ENCODE measurements at places on chromosomes 12 and 14.

- no peak for DNase-seq
Measured at GRCh38 chr12:76563061-76563460, 3.5 kb upstream of the OSBPL8 start.

DNA sequence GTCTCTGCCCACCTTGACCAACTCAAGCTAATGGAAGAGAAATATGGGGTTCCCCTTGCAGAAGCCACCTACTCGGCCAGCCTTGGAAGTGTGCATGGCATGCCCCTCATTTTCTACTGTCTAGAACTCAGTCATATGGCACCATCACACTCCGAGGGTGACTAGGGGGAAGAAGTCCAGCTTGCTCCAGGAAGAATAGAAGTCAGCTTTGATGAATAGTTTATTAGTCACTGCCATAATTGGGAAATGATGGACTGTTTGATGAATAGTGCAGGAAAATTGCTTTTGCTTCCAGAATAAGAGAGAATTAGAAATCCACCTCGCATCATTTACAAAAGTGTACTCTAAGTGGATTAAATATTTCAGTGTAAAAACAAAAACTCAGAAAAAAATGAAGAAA, 1030.6 kb downstream of the VRK1 start:
- DNase-seq = peak; percentile 1

GRCh38 chr14:92830902-92831301, 36.8 kb downstream of the GOLGA5 start:
- DNase-seq = no peak

DNA sequence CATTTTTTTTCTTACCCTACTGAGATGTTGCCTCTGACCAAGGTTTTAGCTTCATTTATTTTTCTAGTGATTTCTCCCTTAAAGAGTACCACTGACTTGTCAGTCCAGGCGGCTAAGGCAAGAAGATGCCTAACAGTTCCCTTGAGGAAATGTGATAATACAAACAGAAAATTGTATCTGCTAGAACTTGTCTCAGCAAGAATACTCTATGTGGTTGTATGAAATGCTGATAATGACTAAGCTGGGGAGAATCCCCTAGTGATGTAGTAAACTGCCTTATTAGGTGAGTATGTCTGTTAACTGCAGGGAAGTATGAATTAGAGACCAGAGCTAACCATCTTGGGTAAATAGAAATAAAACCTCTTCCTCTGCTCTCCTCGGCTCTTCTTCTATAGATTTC, 6.7 kb downstream of the C12orf54 start:
- DNase-seq = peak; percentile 95

DNA sequence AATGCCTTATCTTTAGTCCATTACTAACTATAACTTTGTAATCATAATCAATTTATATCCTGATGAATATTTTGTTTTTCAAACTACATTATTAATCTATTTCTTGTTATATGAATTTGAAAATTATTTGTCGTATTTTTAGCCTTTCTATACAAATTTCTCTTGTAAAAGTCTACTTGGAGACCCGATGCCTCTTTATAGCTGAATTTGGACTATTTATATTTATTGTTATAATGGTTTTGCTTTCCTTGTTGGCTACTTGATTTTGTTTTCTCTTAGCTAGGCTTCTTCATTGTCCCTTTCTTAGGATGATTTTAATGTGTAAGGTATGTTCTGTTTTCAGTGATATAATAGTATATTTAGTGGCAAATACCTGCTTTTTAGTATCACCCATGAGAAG, 89.5 kb upstream of the RFLNA start:
- no peak for DNase-seq

- DNase-seq = no peak
Measured at GRCh38 chr14:90489306-90489705, 92.5 kb downstream of the CALM1 start.

DNA sequence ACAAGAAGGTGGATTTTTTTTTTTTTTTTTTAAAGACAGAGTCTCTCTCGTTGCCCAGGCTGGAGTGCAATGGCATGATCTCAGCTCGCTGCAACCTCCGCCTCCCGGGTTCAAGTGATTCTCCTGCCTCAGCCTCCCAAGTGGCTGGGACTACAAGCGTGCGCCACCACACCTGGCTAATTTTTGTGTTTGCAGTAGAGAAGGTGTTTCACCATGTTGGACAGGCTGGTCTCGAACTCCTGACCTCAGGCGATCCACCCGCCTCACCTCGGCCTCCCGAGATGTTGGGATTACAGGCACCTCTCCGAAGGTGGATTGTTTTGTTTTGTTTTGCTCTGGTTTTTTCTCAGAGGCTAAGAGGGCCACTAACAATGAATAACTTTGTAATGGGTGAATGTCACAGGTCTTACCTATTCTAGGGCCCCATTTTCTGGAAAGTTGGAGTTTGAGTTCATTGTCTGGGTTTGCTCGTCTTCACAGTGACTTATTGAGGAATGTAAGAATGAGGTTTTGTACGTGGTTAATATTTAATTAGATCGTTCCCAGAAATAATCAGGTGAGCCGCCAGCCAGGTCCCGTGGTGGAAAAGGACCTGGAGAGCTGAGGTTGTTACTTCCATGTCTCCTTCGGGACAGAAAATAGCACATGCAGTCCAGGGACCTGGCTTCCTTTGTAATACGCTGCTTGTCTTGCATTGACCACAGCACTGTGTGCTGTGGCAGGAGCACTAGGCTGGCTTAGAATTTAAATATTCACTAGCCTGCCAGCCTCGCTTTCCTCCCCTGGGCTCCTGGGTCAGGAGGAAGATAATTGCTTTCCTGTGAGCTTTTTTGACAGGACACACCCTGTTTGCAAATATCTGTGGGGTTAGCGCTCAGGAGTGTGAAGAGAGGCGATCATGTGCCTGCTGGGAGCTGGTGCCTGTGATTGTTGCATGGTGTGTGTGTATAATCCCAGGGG, 2.3 kb downstream of the HIP1R start:
- DNase-seq = no peak

- peak; percentile 47 for DNase-seq
Measured at GRCh38 chr12:57939291-57939690, 2.1 kb upstream of the ATP23 start.

DNA sequence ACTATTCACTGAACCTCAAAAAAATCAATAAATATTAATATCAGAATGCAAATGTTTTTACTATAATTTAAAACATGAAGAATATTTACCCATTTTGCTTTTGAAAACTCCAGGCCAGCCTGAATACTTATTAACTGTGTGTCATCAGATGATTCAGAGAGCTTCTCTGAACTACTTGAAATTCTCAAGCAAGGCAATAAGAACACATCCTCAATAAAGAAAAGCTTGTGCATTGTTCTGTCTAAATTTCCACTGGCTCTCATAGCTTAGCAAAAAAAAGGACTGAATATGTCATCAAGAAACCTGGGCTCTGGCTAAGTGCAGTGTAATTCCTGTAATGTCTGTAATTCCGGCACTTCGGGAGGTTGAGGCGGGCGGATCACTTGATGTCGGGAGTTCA, 194.1 kb downstream of the BTG1 start:
- DNase-seq = peak; percentile 60

DNA sequence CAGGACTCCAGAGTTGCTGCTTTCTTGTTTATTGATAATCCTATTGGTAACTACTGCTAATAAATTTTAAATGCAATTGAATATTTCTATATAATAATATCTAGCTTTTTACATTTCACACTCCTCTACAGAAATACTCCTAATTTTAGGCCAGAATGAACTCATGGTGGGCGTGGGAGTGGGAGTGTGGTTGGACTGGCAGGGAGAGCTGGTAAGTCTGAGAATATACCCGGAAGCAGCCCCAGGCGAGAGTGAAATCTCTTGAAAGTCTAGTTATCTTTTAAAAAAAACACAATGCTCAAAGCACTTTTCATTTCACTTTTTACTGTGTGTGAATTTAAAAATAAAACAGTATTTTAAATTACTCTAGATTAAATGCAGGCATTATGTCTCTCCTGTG, 4.7 kb downstream of the TMEM263 start:
- no peak for DNase-seq

DNA sequence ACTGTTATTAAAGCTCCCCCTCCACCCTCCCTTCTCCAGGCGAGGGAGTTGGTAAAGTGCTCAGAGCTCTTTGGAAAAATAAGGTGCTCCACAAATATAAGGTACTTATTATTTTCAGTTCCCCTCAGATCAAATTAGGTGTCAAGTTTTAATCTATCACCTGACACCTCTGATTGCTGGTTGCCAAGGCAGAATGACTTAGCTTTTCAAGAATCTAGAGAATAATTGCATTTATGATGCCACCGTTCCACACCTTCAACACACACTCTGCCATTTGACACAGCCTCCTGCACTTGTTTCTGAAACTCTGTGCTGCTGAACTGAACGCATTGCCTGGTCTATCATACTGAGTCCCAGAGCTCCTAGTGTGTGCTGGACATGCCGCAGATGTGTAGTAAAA, 128.6 kb downstream of the CRACR2A start:
- no peak for DNase-seq

DNA sequence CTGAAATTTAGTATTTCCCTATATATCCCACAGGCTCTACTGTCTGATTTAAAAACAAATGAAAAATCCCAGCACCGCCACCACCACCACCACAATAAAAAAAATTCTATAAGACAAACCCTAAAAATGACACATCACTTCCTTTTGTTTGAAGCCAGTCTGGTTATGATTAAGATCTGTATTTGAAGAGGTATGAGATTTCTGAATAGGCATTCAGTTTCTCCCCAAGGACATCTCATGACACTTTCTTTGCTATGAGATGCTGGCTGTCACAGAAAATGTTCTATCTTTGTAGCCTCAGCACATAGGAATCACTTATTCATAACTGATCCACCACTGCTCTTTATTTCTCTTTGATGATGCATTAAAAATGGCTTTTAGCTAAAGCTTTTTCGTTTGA, 1071.0 kb downstream of the SLC6A15 start:
- peak; percentile 28 for DNase-seq

GRCh38 chr12:128617304-128617833, 206.4 kb downstream of the SLC15A4 start:
- no peak for DNase-seq

DNA sequence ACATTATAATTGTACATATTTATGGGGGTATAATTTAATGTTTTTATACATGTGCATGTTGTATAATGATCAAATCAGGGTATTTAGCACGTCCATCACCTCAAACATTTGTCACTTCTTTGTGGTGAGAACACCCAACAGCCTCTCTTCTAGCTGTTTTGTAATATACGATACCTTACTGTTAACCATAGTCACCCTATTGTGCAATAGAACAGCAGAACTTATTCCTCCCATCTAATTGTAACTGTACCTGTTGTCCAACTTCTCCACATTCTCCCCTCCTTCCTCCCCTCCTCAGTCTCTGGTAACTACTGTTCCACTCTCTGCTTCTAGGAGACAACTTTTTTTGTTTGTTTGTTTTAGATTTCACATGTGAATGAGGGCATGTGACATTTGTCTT, 197.0 kb upstream of the PKP2 start:
- DNase-seq = no peak

DNA sequence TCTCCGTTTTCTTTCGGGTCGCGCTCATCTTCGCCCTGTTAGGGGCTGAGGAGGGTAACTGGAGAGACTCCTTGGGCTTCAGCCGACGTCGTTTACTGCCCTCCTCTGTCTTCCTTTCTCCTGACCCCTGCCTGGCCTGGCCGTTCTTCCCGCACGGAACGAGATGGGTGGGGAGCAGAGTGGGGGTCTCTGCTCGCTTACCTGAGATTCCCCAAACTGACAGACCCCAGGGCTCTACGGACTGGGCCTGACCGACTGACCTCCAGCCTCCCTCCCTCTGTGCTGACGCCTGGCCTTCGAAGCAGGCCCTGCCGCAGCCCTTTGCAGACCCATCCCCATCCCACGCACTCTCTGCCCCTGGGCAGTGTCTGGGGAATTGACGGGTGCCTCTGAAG, 439 bp downstream of the GOLGA5 start:
- DNase-seq = peak; percentile 4

DNA sequence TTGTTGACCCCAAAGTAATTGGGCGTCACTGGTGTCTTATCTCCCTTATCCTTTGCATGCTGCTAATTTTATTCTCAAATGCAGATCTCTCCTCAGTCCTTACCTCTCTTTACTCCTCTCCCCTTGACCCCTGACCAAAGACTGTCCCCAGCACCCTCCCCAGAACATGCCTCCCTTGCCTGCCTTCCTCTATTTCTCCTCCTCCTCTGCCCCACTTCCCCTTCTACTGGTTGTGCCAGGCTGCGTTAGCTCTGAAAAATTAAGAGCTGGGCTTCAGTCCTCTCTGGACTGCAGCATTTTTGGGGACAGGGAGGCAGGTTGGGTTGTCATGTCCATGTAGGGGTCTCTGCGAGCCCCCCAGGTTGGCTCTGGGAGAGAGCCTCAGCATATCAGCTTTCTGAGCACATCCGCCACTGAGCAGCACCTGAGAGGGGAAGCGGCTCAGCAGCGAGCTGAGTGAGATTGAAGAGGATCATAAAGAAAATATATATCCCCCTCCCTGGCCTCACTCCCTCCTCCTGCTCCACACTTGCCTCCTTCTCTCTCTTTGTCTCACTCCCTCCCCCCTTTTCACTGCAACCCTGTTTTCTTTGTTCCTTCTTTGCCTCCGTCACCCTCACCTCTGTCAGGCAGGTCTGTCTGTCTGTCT, 6.4 kb upstream of the CISTR start:
- no peak for DNase-seq

GRCh38 chr14:105023791-105024480, 3.1 kb upstream of the CDCA4 start:
- DNase-seq = peak; percentile 78

- no peak for DNase-seq
Measured at GRCh38 chr12:87806310-87806709, 222.9 kb downstream of the C12orf50 start.

DNA sequence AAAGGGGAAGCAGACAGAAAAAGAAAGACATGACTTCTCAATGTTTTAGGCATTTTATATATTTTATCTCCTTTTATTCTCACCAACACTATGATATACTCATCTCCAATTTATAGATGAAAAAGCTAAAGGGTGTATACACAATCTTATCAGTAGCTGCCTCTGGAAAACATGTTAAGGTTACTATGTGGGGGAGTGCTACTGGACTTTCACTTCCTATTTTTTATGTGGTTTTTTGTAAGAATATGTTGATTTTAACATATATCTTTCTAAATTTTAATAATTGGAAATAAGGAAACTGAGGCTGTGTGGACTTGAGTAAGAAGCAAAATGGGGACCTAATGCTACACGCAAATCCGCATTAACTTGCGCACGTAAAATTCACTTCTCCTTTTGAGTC, 99.6 kb upstream of the PDE3A start:
- no peak for DNase-seq

GRCh38 chr12:15854916-15855315, 27.3 kb upstream of the STRAP start:
- DNase-seq = no peak

Measured in mammary epithelial cell (primary cell).